ENCODE measurements at places on chromosomes 4 and X. TPM values are rescaled to one million over a fixed set of nuclear protein-coding genes. Genes with fewer than 3 reads are reported as not detected.

KLF3 gene
- 38.4 TPM for total RNA-seq

- DNase-seq: no peak
- no peaks in the 10 kb centered on the region for H3K36me3 ChIP-seq
- H3K4me3 ChIP-seq: no peak overlapping the region
- H3K4me1 ChIP-seq: peaks cover 5% of the 10 kb centered on the region
- peaks cover 16% of the 10 kb centered on the region for H3K27me3 ChIP-seq
Observed at GRCh38 chr4:183403961-183404360, 40.5 kb upstream of the CDKN2AIP start.

HSD17B13 gene
- total RNA-seq: 0.25 TPM

CXorf65 gene
- not detected for total RNA-seq

PAGE4 gene
- total RNA-seq: not detected

DNA sequence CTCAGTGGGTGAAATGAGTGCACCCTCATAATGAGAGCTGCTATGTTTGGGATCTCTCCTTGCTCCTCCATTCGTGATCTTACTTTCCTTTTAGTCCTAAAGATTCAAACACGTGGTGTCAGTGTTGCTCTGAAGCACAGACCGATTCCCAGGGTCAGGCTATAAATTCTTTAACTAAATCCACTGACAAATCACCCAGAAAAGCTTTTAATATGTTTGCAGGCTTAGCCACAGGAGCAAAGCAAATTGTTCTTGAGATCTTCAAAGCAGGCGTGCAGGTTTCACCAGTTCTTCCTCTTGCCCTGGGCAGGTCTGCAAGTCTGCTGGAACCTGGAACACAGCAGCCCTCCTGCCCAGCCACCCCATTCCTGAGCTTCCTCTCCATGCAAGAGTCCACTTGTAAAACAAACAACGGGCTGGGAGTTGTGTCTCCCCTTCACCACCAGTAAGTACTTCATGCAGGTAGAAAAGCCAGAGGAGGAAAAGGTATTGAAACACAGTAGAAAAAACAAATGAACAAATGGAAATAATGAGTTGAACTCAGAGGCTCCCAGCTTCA lies 70.1 kb upstream of the ENPP6 start:
- H3K27me3 ChIP-seq: no peaks in the 10 kb centered on the region
- H3K36me3 ChIP-seq: no peaks in the 10 kb centered on the region
- no peak overlapping the region for H3K27ac ChIP-seq
- DNase-seq: no peak

GYPA gene
- total RNA-seq: 1.3 TPM

- H3K4me1 ChIP-seq: no peaks in the 10 kb centered on the region
- no peak for DNase-seq
- no peak overlapping the region for H3K4me3 ChIP-seq
- no peak overlapping the region for H3K27ac ChIP-seq
Observed at GRCh38 chr4:34289489-34289888, 1954.8 kb downstream of the ARAP2 start.

IQCM gene
- not detected for total RNA-seq

MAGED2 gene
- 308 TPM for total RNA-seq

DNA sequence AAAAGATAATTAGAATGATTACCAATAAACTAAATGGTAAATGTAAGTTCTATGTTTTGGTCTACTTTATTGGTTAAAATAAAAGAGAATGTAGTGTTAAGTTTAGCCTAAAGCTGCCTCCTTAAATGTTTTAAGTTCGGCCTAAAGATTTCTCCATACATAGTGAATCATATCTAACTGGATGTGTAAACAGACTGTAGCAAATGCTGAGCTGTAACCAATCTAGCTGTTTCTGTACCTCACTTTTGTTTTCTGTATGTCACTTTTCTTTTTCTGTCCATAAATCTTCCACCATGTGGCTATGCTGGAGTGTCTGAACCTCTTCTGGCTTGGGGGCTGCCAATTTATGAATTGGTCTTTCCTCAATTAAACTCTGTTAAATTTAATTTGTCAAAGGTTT lies 121.2 kb downstream of the TBCK start:
- no peak overlapping the region for H3K27ac ChIP-seq
- no peak overlapping the region for H3K4me3 ChIP-seq
- no peaks in the 10 kb centered on the region for H3K36me3 ChIP-seq
- no peak for DNase-seq

- no peak for DNase-seq
- no peaks in the 10 kb centered on the region for H3K4me1 ChIP-seq
- H3K4me3 ChIP-seq: no peak overlapping the region
- no peaks in the 10 kb centered on the region for H3K36me3 ChIP-seq
Observed at GRCh38 chr4:47855350-47855749, 17.5 kb upstream of the CORIN start.

DNA sequence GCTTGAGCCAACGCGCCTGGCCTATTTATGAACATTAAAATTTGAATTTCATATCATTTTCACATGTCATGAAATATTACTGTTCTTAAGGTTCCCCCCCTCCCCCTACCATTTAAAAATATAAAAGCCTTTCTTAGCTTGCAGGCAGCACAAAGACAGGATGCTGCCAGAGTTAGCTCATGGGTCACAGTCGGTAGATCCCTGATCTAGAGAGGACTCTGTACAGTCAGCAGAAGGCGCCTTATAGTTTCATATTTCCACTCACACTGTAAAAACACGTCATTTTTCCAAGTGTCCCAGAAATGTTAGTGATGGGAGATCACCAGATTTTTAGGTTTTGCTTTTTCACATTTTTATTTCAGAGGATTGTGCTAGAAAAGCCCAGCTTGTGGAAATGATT lies 12.2 kb downstream of the NOCT start:
- no peaks in the 10 kb centered on the region for H3K36me3 ChIP-seq
- no peak for DNase-seq
- H3K27ac ChIP-seq: peak overlapping the region; percentile 52
- H3K27me3 ChIP-seq: no peaks in the 10 kb centered on the region
- no peak overlapping the region for H3K4me3 ChIP-seq
- peaks cover 21% of the 10 kb centered on the region for H3K4me1 ChIP-seq

DNASE1L1 gene
- total RNA-seq: 15.8 TPM

TLR7 gene
- total RNA-seq: not detected

All from glutamatergic neuron (in vitro differentiated cells).